Stimulated activated CD8-positive, alpha-beta memory T cell treated with anti-CD3 and anti-CD28 coated beads, Interleukin-7, amount 100 ng/mL, for 4 hours (primary cell): ENCODE measurements at places on chromosomes 3 and 15.

GRCh38 chr15:67025719-67026609, 39.4 kb upstream of the SMAD3 start:
- DNase-seq, result no peak

GRCh38 chr3:143958966-143959365, 12.7 kb upstream of the DIPK2A start:
- no peak for DNase-seq

GRCh38 chr3:96233679-96234078, 580.7 kb upstream of the EPHA6 start:
- no peak for DNase-seq

DNA sequence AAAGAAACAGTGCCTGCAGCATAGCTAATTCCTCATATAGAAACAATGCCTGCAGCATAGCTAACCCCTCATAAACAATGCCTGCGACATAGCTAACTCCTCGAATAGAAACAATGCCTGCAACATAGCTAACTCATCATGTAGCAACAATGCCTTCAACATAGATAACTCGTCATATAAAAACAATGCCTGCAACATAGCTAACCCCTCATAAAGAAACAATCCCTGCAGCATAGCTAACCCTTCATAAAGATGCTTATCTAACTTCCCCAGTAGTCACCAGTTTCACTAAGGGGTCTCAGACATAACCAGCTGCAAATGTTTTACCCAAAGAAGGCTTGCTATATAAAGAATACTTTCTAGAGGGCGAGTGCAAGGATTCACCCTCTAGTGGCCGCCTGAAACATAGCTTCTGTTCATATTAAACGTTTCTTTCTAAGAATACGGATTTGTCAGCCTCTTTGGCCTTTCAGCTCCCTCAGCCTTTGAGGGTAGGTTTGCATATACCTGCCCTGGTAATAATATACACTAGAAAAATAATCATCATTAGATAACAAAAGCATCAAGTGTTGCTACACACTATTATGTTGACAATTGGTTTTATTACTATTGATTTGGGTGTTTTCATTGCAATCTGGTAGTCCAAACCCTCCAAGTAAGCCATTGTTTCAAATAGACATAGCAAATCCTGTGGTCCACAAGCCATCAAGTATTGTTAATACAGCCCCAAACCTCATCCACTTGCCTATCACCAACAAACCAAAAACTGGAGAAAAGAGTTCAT, 44.4 kb upstream of the FAN1 start:
- DNase-seq, result no peak

DNA sequence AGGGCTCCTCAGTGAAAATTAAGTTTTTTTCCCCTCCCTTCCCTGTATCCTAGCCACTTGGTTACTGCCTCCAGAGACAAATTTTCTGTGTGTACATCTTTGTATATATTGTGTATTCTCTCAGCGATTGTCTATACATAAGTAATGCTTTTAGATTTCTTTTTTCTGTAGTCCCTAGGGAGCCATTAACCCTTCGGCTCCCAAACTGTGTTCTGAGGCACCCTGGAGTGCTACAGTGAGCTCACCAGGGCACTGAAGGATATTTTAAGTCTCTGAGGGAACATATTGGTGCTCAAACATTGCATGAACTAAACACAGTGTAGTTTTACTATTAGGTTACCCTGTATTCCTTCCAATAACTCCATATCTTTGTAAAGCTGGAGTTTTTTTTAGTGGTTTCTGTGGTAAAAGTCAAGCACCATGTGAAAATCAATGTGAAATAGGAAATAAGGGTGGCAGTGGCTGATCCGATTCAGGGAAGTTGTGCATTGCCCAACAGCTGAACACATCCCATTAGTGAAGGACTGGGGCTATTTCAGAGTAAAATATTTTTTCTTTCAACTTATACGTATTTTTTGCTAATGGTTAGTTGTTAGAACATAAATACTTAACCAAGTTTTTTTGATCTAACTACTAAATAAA, 43.0 kb downstream of the USP13 start:
- no peak for DNase-seq

DNA sequence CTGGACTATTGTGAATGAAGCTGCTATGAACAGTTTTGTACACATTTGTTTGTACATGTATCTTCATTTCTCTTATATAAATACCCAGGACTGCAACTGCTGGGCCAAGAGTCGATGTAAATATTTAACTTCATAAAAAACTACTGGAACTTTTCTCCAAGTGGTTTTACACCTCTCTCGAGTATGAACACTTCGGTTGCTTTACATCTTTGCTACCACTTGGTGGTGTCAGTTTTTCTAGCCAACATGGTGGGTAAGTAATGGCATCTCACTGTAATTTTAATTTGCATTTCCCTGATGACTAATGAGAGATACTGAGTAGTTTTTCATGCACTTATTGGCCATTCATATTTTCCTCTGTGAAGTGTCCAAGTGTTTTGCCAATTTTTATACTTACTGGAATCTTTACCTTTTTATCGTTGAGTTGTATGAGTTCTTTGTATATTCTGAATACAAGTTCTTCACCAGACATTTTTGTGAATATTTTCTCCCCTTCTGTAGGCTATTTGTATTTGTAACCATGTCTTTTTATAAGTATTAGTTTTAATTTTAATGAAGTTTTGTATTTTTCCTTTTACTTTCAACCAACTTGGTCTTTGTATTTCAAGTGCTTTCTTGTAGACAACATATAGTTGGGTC, 44.4 kb downstream of the PCOLCE2 start:
- no peak for DNase-seq

- no peak for DNase-seq
These were observed 325.4 kb downstream of the UACA start for GRCh38 chr15:70437882-70438451.

DNA sequence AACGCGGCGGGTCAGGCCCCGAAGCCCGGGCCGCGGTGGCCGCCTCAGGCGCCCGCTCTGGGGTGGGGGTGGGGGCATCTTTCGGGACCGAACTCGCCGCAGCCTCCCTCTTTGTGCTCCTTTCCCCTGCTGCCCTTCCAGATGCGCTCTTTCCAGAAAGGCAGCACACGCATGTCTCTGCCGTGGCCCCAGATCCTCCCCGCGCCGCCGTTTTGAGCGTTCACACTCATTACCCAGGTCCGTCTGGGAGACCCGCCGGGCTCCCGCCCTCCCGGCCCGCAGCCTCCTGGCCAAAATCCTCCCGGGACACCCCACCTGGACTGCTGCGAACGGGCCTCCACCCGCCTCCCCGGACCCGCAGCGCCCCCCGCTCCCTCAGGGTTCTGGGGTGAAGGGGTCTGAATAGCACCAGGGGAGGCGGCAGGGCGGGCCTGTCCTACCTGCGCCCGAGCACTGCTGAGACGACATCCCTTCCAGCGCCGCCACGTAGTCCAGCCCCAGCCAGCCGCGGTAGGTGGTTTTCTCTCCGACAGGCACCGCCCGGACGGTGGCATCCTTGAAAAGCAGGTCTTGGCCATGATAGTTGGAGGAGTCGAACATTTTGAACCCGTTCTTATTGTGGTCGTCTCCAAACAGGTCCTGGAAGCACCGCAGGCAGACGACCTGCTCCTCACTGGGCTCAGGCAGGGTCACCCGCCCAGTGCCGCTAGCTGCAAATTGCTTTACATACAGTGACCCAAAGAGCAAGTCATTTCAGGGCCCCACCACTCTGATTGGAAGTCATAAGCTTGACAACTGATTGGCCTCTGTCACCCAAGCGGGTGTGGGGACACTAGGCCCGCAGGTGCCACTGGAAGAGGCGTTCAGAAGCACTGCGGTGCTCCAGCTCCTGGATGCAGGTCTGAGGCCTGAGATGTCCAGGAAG, 25.9 kb downstream of the MELTF start:
- no peak for DNase-seq

GRCh38 chr15:62099094-62099601, 32.4 kb downstream of the C2CD4A start:
- DNase-seq, result no peak
